Cortex of kidney (tissue), 1 donor: ENCODE measurements at places on chromosomes 16 and 17.

DNA sequence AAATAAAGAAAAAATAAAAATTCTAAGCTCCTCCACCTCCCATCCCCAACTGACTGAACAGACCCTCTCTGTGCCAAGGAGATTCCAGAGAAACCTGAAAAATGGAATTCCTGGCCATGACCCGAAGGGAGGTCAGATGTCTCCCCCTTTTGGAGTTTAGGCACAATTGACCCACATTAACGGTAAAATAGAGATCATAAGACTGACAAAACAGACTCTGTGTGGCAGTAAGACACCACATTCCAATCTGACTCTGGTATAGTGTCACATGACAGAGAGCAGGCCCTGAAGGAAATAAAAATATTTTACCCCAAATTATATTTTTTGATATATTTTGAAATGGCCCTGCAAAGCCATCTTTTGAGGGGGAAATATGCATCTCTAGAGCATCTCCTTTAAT, 115.1 kb upstream of the ZKSCAN2 start:
- no peak for DNase-seq

DNA sequence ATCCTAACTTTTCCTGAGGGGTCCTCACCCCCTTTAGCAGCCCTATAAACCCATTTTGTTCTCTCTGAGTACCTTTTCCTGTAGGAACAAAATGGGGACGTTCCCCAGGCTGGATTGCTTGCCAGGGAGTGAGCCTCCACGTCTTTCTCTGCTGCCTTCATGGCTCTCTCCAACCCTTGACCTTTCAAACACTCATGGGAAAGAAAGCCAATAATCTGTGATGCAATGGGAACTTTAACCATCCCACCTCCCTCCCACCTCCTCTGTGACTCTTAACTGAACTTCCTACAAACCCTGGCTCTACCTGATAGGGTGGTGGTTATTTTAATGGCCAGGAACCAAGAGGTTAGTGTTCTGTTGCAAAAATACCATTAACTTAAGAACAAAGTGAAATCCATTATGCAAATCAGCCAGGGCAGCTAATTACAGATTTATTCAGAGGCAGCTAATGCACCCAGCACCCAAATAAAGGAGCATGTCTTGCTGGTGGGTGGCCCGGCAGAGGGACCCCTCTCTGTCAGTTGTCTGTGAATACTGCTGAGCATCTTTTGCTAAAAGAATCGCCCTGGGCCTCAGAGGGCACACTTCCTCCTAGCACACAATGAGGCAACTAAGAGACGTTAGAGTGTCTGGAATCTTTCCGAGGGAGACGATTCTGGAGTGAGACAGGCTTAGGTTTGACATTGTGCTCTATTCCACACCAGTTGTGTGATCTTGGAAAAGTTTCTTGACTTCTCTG, 3.0 kb downstream of the PIPOX start:
- DNase-seq = no peak

DNA sequence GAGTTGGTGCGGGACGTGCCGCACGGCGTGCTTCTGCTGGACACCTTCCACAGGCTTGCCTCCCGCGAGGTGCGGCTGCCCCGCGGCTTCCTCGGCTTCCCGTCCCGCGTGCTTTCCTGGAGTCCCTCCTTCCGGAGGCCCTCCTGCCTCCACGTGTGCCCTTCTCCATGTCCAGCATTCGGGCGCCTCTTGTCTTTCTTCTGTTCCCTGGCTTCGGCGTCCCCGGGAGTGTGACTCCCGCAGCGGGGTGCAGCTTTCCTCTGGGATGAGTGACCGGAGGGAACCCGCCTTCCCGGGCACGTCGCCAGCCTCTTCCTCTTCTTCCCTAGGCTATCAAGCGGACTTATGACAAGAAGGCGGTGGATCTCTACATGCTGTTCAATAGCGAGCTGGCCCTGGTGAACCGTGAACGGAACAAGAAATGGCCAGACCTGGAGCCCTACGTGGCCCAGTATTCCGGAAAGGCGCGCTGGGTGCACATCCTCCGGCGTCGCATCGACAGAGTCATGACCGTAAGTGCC, 23.0 kb downstream of the DNAH2 start:
- DNase-seq = no peak

GRCh38 chr17:49494986-49495841, at the start of gene NGFR:
Gene NGFR, plus strand, starts transcription at chr17:49495293. Its CDS starts 125 bp downstream, at chr17:49495418.
- DNase-seq = no peak

DNA sequence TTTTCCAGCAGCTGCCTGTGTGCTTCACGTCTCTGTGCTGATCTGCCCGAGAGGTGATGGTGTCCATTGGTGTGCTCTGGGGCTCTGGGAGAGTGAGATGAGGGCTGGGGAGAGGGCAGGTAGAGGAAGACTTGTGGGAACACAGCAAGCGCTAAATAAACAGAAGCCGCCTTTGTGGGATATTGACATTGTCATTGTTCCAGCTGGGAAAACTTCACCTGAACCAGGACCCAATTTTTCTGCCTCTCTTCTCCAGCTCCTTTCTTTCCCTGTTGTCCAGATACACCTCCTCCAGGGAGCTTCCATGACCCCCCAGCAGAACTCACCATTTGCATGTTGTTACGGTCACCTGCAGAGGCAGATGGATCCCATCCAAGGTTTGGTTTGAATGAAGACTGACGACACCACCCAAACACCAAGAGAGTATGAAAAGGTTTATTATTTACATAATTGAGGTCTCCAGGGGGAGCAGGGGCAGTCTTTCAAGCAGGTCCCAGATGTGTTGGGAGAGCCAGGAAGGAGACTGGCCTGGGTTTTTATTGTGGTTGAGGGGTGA, 3.6 kb upstream of the ITGA3 start:
- no peak for DNase-seq
